ENCODE measurements at places on chromosomes 1 and 21. TPM values are rescaled to one million over a fixed set of nuclear protein-coding genes. Genes with fewer than 3 reads are reported as not detected.

OR2T33 gene
- not detected for total RNA-seq

CCDC185 gene
- total RNA-seq = not detected

DNA sequence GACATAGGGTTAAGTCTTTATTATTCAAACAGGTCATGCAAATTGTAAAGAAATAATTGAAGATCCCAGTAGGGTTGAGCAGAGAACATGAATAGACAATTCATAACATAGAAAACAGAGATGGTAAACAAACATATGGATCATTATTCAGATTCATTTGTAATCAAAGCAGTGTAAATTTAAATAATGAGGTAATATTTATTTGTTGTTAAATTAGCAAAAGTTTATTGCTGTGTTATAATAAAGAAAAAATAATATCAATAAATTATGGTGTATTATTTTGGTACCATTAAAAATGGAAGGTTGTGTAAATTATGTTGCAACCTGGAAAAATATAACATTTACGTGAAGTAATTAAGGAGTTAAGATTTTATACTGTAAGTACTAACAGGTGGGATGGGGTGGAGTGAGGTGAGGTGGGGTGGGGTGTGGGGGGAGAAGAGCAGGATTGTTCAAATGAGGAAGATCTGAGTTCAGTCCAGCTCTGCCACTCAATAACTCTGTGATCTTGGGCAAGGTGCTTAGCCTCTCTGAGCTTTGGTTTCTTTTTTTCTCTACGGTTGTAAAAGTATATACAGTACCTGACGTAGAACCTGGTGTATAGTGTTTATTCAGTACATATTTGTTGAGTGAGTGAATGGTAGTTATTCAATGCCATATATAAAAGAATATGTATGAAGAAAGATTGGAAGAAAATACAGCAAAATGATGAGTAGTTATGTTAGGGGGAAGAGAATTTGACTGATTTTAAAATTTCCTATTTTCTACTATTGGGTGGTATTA, 140.3 kb upstream of the KIF26B start:
- no peak for DNase-seq

DNA sequence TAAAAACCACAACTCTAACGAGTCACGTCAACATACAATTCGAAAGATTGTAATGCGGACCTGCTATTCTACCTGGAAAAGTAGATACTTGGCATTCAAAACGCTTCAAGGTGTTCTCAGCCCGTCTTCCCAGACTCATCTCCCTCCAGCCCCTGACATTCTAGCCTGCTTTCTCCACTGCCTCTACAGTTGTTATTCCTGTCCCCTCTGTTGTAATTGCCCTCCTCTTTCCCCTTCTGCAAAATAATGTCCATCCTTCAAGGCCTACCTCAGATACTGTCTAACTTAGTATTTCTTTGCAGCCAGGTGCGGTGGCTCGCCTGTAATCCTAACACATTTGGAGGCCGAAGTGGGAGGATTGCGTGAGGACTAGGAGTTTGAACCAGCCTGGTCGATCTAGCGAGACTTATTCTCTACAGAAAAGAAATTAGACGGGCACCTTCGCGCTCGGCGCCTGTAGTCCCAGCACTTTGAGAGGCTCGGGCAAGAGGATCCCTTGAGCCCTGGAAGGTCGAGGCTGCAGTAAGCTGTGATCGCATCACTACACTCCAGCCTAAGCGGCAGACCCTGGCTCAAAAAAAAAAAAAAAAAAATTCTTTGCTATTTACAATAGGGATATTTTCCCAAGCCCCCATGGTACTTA, 756 bp upstream of the RBM34 start:
- no peak for DNase-seq

GRCh38 chr1:117392771-117393170, 25.5 kb downstream of the MAN1A2 start:
- no peak for DNase-seq

DNA sequence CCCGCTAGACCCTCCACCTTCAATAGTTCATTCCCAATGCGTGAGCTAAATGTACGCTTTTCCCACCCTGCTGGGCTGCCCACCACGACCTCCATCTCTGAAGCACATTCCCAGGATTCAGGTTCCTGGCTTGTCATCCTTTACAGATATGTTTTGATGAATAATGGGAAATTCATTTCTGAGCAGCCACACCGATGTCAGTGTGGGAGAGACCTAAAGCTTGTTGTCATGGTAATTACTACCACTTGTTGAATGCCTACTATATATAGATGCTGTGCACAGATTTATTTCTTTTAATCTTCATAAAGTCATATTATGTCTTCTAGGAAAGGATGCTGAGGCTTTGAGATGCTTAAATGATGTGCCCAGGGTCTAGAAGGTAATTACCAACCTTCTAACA, 8.0 kb downstream of the RCSD1 start:
- no peak for DNase-seq

DNA sequence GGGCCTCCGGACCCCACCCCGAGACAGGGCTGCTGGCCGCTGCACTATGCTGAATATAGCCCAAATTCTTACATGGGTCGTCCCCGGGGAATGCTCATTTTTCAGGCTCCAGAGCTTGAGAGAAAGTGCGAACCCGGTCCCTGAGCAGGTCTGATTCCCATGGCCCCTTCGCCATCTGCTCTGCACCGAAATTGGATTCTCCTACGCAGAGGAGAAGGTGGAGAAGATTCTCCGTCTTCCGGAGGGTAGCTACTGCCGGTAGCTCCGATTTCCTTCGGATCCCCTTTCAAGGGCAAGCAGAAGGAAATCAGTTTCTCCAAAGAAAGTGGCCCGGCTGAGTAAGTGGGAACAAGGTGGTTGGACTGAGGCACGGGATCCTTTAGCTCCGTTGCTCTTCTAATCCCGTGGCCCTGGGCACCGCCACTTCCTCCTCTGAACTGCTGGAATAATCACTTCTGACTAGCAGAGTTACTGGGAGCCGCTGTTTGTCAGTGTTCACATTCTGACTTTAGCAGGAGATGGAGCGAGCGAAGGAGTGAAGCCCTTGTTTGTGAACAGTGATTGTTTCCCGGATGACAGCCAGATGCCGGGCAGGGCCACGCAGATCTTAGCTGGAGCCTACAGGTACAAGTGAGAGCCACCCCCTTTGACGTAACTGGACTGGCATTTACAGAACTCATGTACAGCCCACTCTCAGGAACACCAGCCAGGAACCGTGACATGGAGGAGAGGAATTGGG, 1.1 kb upstream of the ZNF496 start:
- peak; percentile 30 for DNase-seq

Data from IMR-90 (cell line).